ENCODE measurements at places on chromosomes 1 and 21.

DNA sequence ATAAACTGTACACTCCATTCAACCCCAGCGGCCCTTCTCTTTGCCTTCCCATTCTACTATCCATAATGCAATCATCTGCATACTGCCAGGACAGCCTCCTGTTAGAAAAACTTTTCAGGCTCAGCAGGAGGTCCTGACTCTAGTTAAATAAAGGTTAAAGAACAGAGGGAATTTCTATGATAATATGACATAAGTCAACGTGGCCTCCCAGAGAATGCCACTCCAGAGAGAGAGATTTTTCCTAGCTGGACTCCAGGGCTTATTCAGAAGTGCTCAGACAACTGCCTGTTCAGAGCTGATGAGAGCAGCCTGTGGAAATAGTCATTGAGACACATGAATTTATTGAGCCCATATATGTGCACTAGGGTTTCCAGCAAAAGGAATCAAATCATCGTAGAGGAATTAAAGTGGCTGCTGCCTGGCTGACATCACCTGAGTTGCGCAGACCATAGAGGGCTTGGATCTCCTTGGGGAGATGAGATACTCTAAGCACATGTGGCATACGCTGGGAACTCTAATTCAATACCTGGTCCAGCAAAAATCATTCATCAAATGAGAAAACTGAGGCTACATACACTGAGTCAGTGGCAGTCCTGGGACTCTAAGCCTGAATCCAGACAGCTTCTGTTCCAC lies 736.2 kb downstream of the PTPRU start:
- DNase-seq = no peak

- no peak for DNase-seq
Observed at GRCh38 chr1:175976865-175977642, 230.0 kb downstream of the COP1 start.

DNA sequence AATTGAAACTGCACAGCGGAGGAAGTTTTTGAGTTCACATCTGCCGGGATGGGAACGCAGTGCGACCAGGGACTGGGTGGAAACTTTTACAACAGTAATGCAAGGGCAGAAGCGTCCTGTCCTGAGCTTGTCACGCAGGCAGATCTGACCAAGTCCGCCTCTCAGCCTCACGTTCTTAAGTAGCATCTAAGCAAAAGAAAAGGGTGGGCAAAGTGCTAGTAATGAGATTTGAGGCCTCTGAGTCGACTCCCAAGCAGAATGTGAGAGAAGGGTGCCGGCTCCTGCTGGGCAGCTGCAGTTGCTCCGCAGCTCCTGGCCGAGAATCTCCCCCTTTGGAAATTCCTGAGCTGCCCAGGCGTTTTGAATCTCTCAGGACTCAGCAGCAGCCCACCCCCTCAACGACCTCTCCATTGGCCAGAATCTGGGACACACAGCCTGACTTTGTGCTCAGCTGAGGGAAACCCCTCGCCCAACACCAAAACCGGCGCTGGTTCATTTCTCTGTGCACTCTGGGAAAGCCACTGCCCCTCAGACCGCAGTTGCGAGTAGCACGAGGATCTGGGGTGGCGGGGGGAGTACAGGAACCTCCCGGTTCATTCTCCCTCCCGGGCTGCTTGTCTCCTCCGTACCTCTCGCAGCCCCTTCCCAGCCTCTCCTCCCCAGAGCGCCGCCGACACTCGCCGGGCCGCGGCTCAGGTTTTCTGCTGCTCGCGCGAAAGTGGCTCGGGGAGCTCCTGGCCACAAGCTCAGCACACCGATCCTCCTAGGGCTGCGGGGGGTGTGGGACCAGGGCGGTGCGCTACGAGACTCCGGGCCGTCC lies 913 bp upstream of the S1PR1 start:
- peak; percentile 64 for DNase-seq

DNA sequence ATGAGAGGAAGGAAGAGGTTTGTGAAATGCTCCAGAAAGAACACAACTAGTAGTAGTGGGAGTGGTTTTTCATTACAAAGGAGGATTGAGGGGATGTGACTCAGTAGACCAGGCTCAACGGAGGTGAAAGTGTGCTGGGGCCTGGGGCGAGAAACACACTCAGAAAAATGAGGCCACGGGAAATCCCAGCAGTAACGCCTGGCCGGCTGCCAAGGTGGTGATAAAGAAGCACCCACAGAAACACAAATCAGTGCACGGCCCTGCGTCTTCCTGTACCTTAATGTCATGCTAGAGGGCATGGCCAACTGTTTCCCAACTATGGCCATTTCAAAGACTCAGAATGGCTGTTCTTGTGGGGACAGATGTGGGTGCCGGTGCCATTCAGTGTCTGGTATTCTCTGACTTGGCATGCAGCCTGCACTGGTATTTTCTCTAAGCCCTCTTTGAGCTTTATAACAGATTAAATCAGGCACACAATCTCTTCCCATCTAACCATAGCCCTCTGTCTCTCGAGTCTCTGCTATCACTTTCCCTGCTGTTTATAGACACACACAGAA lies 38.2 kb downstream of the URB2 start:
- no peak for DNase-seq

DNA sequence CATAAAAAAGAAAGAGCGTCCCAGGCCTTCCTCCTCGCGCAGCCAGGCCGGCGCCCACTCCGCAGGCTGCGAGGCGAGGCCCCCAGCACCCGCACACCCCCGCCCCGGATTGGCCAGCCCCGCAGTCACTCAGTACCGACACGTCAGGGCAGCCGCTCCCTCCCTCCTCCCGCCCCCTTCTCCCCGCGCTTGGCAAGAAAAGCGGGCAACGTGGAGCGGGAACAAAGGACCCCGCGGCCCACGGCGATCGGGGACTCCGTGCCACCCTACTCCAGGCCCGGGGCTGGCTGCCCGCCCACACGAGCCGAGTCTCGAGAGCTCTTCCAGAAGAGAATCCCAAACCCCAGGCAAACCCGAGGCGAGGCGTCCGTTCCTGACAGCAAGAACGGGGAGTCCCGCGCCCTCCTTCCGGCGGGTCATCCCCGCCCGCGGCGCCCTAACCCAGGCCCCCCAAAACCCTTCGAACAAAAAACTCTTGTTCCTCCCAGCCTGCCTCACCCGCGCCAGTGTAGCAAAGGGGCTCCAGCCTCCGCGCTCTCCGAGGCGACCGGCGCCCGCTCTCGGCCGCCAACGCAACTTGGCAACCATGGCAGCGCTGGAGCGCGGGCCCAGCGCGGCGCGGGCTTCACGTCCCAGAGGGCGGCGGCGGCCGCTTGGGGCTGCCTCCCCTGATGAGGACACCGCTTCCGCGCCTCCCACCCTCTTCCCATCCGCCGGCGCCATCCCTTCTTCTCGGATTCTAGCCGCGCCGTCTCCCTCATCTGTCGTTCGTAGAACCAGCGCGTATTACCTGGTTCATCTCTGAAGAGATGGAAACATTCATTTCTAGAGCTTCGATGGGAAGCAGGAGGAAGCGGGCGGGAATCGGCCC lies 645 bp downstream of the IVNS1ABP start:
- DNase-seq = peak; percentile 68

- no peak for DNase-seq
Observed at GRCh38 chr1:162153374-162153773, 83.9 kb downstream of the NOS1AP start.

GRCh38 chr1:6260961-6261614 lies at the start of gene GPR153:
TSS of gene GPR153 (minus strand) at chr1:6261098. CDS start at chr1:6254905, 6,193 bp downstream.
- DNase-seq = peak; percentile 77

DNA sequence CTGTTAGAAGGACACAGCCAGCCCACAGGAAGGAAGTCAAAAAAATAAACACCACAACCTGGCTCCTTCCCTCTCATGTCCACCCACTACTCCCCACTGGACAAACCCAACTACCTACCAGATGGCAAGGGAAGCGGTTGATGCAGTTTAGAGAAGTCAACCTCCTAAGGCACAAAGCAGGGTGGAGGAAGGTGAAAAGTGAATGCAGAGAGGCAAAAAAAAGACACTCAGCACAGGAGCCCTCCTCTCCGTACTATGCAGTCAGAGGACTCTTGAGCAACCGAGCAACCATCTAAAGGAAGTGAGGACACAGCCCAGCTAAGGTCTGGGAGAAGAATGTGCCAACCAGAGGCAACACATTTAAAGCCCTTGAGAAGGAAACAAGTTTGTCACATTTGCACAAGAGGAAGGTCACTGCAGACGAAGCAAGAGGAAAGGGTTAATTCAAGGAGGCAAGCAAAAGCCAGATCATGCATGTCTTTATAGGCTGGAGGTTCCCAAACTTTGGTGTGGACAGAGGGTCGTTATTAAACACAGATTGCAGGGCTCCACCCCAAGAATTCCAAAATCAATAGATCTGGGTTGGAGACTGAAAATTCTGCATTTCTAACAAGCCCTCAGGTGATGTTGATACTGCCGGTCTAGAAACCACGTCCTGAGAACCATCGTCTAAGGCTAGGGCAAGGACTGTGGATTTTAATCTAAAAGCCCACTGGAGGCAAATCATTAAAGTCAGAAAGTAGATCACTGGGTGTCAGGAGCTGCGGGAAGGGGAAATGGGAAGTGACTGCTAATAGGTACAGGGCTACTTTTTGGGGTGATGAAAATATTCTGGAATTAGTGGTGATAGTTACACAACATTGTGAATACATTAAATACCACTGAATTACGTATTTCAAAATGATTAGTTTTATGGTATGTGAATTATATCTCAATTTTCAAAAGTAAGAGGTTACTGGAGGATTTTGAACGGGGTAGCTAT lies 19.7 kb downstream of the TP53BP2 start:
- DNase-seq = no peak

- DNase-seq = no peak
Observed at GRCh38 chr1:201618389-201618788, 79.5 kb downstream of the NAV1 start.

- no peak for DNase-seq
Observed at GRCh38 chr1:2816786-2817185, 15.3 kb upstream of the TTC34 start.

GRCh38 chr1:21156019-21156418 lies 20.7 kb downstream of the EIF4G3 start:
- DNase-seq = no peak

- DNase-seq = no peak
Observed at GRCh38 chr1:167197236-167197635, 23.4 kb upstream of the POU2F1 start.

- DNase-seq = no peak
Observed at GRCh38 chr21:26487981-26488480, 85.1 kb downstream of the CYYR1 start.

Measured in PC-3 (cell line).